ENCODE measurements at places on chromosomes 7 and 10. TPM values are rescaled to one million over a fixed set of nuclear protein-coding genes. Genes with fewer than 3 reads are reported as not detected.

Gene NUB1
- 58.0 TPM for total RNA-seq

GRCh38 chr7:131781-132482 lies 60.4 kb upstream of the FAM20C start:
- no peak for DNase-seq

Gene UNC5B
- total RNA-seq: 2.3 TPM

Gene PON1
- not detected for total RNA-seq

- DNase-seq: peak; percentile 94
Measured at GRCh38 chr10:35259769-35260397, 76.4 kb upstream of the CCNY start.

Gene ZNF485
- total RNA-seq: 1.4 TPM

DNA sequence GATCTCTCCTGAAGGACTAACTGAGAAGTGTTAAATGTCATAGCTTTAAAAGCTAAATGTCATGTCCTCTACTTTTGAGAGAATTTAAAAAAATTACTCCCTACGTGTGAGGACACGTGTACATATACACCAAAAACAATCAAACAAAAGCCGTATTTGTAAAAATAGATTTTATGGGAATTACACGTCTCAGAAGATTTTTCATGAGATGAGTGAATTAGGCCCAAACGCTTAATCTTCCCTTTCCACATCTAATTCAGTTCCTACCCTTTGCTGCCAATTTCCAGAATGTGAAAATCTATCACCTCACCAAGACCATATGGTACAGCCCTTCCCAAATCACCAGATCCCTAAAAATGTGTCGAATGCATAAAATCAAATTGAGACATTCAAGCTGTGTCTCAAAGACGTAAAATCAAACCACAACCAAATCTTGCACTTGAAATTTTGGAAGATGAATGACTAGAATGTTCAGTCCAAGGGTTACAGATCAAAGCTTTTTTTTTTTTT lies 1.0 kb upstream of the CTTNBP2 start:
- DNase-seq: no peak

DNA sequence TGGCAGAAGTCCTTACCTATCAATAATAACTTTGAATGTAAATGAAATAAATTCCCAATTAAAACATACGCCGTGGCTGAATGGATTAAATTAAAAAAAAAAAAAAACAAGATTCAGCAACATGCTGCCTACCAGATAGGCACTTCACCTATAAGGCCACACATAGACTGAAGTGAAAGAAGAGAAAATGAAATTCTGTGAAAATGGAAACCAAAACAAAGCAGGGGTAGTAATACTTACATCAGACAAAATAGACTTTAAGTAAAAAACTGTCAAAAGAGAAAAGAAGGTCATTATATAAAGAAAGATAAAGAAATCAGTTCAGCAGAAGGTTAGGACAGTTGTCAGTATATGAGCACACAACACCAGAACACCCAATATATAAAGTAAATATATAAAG lies 55.3 kb downstream of the TCAF1 start:
- DNase-seq: no peak

DNA sequence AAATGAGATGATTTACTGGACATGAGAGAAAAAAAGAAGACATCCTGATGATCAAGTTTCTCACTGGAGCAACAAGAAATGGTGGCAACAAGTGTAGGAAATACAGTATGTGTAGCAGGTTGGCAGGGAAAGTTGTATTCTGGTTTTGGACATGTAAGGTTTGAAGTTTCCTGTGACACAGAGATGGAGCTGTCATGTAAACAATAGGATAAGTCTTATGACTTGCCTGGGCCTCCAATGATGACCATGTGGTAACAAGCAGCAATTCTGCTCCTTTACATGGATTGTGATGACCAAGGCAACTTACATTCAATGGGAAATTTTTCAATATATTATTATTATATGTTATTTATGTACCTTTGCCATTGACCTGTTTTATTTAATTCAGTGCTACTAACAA lies 125.4 kb downstream of the KMT2E start:
- DNase-seq: no peak

- no peak for DNase-seq
Measured at GRCh38 chr7:100155553-100156317, 2.8 kb downstream of the TRAPPC14 start.

GRCh38 chr10:62053860-62054259 lies 152.4 kb downstream of the ARID5B start:
- no peak for DNase-seq

Gene POP7
- total RNA-seq: 110 TPM

- no peak for DNase-seq
Measured at GRCh38 chr7:135348493-135348892, 114.9 kb downstream of the STRA8 start.

- no peak for DNase-seq
Measured at GRCh38 chr7:51031791-51032515, 249.3 kb upstream of the GRB10 start.

Measured in A172 (cell line).